Endothelial cell of umbilical vein (primary cell): ENCODE measurements at places on chromosomes 2 and 18. TPM values are rescaled to one million over a fixed set of nuclear protein-coding genes. Genes with fewer than 3 reads are reported as not detected.
A peak's percentile ranks its signal among the peaks of the same experiment; 100 is the strongest.

DNA sequence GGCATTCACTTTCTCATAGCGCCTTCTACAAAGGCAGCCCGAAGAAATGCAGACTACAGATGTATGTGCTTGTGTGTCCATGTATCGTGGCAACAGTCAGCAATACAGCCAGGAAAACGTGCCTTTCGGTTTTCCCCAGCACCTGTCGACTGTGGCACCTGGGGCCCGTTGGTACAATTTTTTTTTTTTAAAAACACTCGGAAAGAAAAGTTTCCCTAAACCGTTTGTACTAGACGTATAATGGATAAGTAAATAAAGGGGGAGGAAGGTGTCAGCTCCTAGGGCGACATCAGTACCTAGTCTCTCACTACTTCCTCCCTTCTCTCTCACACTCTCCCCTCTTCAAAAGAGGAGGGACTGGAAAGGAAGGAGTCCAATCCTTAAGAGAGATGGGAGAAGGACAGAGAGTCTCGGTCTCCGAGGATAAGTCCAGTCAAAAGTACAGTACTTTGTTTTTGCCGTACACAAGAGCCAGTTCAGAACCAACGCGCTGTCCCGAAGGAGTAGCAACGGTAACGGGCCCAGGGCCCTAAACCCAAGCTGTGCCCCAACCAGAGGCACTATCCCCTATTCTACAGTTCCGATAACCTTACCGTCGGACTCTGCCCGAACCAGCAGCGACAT lies 759 bp downstream of the PPP4R3B start:
- H3K36me3 ChIP-seq, result peaks cover 4% of the 10 kb centered on the region
- peaks cover 24% of the 10 kb centered on the region for H3K4me1 ChIP-seq
- H3K4me3 ChIP-seq, result peak overlapping the region; percentile 64
- H3K27me3 ChIP-seq, result no peaks in the 10 kb centered on the region
- DNase-seq, result peak; percentile 71

DNA sequence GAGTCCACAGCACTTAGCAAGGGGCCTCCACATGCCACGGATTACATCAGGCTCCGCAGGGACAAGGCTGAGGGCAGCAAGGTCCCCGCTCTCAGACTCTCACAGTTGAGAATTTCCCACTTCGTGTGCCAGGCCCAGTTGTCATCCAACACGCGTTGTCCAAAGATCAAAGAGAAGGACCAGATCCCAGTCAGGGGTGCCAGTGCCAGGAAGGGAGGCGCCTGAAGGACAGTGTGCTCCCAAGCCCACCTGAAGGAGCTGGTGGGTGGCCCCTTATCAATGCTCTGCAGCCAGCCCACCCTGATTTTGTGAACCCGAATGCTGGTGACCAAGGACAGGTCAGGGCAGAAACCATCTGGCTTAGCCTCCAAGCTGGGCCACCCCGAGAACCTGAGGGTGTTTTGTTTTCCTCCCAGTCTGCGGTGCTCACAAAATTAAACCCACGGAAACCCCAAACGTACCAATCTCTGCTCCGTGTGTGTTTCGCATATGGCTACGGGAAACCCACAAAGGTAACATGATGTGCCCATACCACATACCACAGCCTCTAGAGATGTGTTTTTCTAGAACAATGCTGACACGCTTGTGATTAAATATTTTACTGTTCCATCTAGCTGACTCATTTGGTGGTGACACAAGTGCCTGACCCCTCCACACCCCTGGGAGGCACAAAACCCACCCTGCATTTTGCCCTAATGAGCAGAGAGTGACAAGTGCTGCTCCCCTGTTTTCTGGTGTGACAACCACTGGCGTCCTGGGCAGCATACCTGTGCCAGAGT lies 24.5 kb downstream of the CRACDL start:
- peak overlapping the region; percentile 32 for H3K27ac ChIP-seq
- peaks cover 43% of the 10 kb centered on the region for H3K4me1 ChIP-seq
- no peak overlapping the region for H3K4me3 ChIP-seq
- H3K27me3 ChIP-seq, result no peaks in the 10 kb centered on the region
- no peak for DNase-seq
- H3K36me3 ChIP-seq, result no peaks in the 10 kb centered on the region

DHRS9 gene
- total RNA-seq, result 0.32 TPM in 1 of 2 replicates, not detected in the other

GRCh38 chr18:2851771-2852170 lies 5.0 kb downstream of the EMILIN2 start:
- H3K4me1 ChIP-seq, result peaks cover 12% of the 10 kb centered on the region
- DNase-seq, result no peak
- H3K4me3 ChIP-seq, result no peak overlapping the region

DNA sequence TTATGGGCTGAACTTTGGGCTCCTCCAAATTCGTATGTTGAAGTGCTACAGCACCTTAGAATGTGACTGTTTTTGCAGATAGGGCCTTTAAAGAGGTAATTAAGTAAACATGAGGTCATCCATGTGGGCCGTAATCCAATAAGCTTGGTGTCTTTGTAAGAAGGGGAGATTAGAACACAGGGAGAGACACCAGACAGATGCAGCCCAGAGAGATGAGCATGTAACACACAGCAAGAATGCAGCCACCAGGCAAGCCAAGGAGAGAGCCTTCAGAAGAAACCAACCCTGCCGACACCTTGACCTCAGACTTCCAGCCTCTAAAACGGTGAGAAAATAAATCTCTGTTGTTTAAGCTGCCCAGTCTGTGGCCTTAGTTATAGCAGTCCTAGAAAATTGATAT lies 74.3 kb downstream of the HRH4 start:
- H3K36me3 ChIP-seq, result no peaks in the 10 kb centered on the region
- DNase-seq, result no peak

DNA sequence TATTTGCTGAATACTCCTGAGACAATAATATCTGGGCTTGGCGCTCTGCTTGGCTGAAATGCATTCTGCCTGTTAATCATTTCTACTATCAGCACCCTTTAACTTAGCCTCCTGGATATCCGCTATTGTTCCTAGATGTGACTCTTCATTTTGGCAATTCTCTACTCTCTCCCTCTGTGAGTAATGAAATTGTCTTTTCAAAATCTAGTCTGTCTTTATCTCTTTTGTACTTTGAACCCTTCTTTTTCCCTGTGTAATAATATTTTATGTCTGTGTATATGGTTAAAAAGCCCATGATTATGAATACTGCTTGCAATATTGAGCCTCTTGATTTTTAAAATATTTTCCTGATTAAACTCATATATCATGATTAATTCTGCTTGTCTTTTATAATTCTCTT lies 6.2 kb upstream of the REV1 start:
- H3K36me3 ChIP-seq, result no peaks in the 10 kb centered on the region
- peaks cover 20% of the 10 kb centered on the region for H3K27me3 ChIP-seq
- DNase-seq, result no peak
- no peak overlapping the region for H3K27ac ChIP-seq
- no peak overlapping the region for H3K4me3 ChIP-seq
- H3K4me1 ChIP-seq, result no peaks in the 10 kb centered on the region

C2orf81 gene
- 0.51 and 0.71 TPM in 2 replicates for total RNA-seq

DNA sequence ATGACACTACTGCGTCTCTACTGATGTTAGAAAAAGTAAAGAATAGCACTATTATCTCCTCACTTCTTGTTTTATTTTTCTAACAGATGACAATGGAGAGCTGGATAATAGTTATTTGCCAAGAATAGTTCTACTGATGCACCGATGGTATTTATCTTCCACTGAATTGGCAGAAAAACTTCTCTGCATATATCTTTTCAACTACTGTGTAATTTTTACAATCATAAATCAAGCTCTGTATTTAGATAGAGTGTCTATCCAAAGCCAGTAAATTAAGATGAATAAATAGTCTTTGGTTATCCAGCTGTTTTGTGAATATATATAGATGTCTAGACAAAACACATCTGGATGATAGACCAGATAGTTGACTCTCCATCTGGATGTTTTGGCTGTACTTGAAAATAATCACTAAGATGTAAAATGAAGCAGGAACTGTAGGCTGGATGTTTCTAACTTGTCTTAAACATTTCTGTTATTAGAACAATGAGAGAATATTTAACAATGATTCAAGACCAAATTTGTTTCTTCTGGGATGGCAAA lies 40.1 kb downstream of the RASGRP3 start:
- H3K4me3 ChIP-seq, result no peak overlapping the region
- no peaks in the 10 kb centered on the region for H3K36me3 ChIP-seq
- no peak overlapping the region for H3K27ac ChIP-seq
- H3K4me1 ChIP-seq, result no peaks in the 10 kb centered on the region
- DNase-seq, result no peak

- H3K36me3 ChIP-seq, result no peaks in the 10 kb centered on the region
- no peaks in the 10 kb centered on the region for H3K27me3 ChIP-seq
- H3K4me1 ChIP-seq, result no peaks in the 10 kb centered on the region
- H3K4me3 ChIP-seq, result no peak overlapping the region
- no peak overlapping the region for H3K27ac ChIP-seq
Measured at GRCh38 chr2:192983173-192983572, 788.4 kb upstream of the TMEFF2 start.

SERPINB7 gene
- not detected in 2 replicates for total RNA-seq

DNA sequence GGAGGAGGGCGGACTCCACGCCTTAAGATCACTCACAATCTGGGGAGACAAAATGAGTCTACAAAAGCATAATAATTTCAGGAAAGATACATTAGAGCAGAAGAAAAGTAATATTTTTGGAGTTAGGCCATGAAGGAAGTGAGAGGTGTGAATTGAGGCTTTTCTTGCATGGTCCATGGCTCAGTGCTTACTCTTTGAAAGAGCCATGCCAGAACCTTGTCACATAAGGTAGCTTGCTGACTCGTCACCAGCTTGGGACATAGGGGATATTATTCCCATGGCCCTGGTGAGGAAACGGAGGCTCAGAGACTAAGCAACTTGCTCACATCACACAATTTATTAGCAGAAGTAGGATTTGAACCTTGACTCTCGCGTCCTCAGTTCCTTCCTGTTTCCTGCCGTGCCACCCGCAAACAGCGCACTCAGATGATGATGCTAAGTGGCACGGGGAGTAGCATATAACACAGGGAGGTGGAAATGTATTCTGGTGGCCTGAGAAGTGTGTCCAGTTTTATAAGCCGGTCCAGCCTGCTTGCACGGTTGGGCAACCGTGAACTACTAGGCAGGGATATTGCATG lies 312.2 kb upstream of the EPAS1 start:
- H3K27ac ChIP-seq, result no peak overlapping the region
- H3K4me1 ChIP-seq, result peaks cover 8% of the 10 kb centered on the region
- peak; percentile 10 for DNase-seq
- no peaks in the 10 kb centered on the region for H3K27me3 ChIP-seq
- no peak overlapping the region for H3K4me3 ChIP-seq
- no peaks in the 10 kb centered on the region for H3K36me3 ChIP-seq
